ENCODE measurements at places on chromosomes 5 and 9. TPM values are rescaled to one million over a fixed set of nuclear protein-coding genes. Genes with fewer than 3 reads are reported as not detected.

The CCL27 gene
- not detected for total RNA-seq

DNA sequence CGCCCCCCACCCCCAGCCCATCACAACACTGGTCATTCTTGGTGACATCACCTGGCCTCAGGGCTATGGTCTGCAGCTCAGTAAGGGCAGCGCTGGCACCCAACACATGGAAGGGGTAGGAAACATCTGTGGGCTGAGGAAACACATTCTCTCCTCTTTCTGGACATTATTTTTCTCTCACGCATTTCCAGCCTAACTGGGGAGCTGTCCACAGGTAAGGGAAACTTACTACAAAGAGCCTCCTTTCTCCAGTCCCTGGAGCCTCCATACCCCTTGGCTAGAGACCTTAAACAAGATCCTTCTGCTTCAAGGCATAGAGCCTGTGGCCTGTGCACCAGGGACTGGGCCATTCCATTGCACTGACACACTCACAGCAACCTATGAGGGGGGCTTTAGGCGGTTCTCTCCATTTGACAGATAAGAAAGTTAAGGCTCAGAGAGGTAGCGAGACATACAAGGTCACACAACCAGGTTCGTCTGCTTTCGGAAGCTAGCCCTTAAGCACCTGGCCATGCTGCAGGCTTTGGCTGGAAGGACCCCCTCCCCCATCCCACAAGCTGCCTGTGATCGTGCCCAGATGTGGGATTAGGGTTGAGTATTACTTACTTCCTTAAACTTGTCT lies 40.7 kb downstream of the CXXC5 start:
- no peaks in the 10 kb centered on the region for H3K36me3 ChIP-seq
- H3K4me1 ChIP-seq = peaks cover 20% of the 10 kb centered on the region
- no peak for DNase-seq
- H3K27me3 ChIP-seq = no peaks in the 10 kb centered on the region
- no peak overlapping the region for H3K4me3 ChIP-seq

The NDST1 gene
- 63.4 TPM for total RNA-seq

GRCh38 chr9:91943478-91944470 lies 6.3 kb downstream of the ROR2 start:
- H3K4me1 ChIP-seq = peaks cover 7% of the 10 kb centered on the region
- no peak overlapping the region for H3K4me3 ChIP-seq
- H3K36me3 ChIP-seq = no peaks in the 10 kb centered on the region
- H3K27me3 ChIP-seq = peaks cover 29% of the 10 kb centered on the region

DNA sequence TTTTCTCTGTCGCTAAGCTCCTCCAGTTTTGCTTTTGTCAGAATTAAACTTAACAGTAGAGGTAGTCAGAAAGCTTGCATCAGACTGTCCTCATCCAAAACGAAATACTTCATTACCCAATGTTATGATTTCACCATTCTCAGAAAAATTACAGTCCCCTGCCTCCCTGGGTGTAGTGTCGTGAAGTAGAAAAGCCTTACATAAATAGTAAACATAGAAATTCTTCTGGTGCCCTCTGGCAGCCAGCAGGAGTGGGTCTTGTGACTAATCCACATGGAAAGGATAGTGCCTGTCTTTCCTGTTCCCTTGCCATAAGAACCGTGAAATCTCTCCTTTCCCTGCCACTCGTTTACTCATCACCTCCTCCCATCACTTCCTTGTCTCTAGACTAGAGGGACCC lies 230.6 kb downstream of the GNA14 start:
- H3K27ac ChIP-seq = no peak overlapping the region
- no peaks in the 10 kb centered on the region for H3K36me3 ChIP-seq
- H3K4me3 ChIP-seq = no peak overlapping the region
- no peaks in the 10 kb centered on the region for H3K27me3 ChIP-seq
- no peak for DNase-seq

Measured in heart right ventricle (tissue), 16 donors.